Right lung (tissue), 10 donors: ENCODE measurements at places on chromosomes 6 and 20. TPM values are rescaled to one million over a fixed set of nuclear protein-coding genes. Genes with fewer than 3 reads are reported as not detected.

DNA sequence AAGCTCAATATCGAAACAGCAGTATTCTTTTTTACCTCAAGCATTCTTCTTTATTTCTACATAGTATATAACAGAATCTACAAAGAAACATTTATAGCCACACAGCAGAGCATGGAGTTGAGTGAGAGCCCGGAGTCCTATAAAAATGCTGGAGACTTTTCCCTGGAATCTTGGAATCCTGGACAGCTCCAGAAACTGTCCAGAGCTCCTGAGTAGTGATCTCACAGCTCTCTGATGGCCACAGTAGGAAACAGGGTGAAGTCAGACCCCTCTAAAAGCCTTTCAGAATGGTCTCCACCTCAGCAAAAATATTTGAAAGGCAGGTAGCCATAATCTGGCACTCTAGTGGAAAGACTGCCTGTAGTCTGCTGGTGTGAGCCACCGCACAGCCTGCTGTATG is 149.3 kb upstream of the STXBP5 start:
- DNase-seq: no peak

DNA sequence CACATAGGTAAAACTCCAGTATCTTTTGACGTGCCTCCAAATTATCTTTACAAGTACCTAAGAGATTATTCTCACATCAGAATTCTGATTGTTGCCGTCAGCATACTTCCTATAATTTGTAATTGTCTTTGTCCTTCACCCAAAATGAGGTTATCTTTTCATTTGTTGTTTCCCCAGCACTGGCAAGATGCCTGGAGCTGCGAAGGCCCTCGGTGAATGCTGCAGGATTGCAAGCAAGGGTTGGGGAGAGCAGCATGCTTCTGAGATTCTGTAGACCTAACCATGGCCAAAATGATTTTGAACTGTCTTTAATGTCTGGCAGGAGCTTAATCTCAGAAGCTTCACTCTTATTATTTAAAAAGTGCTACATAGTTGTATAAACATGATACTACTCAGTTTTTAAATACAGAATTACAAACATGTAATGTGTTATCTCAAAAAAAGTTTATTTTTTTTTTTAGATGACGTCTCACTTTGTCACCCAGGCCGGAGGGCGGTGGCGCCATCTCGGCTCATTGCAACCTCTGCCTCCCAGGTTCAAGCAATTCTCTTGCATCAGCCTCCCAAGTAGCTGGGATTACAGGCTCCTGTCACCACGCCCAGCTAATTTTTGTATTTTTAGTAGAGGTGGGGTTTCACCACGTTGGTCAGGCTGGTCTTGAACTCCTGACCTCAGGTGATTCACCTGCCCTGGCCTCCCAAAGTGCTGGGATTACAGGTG is 88.7 kb downstream of the ELOVL5 start:
- DNase-seq: no peak

DNA sequence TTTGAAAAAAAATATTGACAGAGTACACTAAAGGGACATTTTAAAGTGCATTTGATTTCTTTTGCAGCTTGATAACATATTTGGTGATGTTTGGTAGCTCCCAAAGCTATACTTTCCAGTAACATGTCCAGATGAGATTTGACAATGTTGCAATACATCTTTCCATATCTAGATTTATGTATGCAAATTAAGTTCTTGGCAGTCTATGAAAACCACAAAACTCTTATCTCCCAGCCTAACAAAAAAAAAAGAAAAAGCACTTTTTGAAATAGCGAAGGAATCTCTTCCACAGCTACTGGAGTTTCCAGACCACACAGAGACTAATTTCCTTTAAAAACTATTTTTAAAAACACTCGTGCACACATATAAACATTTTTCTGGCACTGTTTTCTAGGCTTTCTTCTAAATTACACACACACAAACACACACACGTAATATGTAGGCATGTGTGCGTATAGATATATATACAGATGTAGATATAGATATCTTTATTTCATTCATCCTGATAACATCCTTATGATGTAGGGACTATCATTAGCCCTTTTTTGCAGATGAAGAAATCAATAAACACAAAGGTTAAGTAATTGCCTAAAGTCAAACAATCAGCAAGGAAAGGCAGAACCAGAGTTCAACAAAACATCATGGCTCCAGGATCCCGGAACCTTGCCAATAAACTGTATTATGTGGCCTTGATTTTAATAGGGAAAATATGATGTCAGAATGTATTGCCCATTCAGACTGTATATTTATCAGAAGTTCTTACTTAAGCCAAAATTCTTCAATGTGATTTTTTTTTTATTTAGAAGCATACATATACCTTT is 93.3 kb downstream of the ADGRB3 start:
- peak; percentile 82 for DNase-seq

DNA sequence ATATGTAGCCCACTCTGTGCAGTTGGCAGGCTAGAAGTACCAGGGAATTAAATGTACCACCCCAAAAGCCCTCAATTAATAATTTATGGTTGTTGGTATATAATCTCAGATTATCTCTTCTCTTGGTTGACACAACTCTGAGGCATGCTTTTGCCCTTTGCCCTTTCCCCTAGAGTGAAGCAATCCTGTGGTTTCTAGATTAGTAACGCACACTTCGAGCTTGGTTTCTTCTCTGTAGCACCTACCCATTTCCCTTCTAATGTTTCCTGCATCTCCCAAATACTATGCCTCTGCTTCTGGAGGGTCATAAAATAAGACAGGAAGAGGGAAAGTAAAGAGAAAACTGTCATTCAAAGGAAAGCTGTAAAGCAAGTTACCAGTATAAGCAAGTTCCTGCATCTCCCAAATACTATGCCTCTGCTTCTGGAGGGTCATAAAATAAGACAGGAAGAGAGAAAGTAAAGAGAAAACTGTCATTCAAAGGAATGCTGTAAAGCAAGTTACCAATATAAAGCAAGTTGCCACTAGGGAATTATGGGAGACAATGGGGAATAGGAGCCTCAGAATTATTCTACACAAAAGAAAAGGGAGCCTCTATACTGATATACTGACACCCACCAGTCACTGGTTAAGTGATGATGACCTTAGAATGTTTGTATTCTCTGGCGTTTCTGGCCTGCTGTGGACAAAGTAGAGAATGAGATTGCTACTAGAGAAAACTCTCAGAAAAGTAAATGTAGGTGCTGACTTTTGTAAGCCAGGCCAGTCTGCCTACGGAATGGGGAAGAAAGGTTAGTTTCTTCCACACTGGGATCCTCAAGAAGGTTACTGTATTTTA is 862.6 kb upstream of the MAN1A1 start:
- DNase-seq: no peak

DNA sequence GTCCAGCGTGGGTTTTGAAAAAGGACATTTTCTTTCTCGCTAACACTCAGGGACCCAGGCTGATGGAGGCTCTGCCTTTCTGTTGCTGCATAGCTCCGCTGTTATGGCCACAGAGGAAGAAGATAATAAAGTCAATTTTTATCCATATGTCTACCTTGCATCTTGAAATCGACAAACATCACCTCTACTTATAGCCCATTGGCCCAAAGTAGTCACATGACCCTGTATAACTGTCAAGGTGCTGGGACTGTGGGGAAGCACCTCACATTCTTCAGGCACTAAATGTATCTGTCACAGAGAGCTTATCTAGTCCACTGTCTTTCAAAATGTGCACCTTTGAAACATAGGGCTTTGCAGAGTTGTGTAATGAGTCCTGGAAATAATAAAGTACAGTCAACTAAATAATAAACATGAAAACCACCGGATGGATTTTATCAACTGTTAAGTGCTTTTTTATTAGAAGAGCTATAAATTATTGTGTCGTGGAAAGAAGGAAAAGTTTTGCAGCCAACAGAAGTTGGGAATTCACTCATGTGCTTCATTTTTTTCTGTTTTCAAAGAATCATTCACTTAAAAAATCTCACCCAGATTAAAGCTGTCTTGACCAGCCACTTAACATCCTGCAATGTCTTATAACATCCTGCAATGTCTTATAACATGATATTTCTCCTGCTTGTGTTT is 47.7 kb upstream of the RCAN2 start:
- DNase-seq: peak; percentile 5

GRCh38 chr6:94988701-94989100 is 588.6 kb upstream of the MANEA start:
- DNase-seq: no peak

GRCh38 chr20:64159711-64160110 is 4.5 kb upstream of the MYT1 start:
- no peak for DNase-seq

SLC35D3 gene
- polyA plus RNA-seq: 1.1 TPM

GMNN gene
- 36.1 TPM for polyA plus RNA-seq

CTAGE9 gene
- polyA plus RNA-seq: not detected

CCN6 gene
- polyA plus RNA-seq: 0.55 TPM

EFCAB8 gene
- polyA plus RNA-seq: not detected

CNR1 gene
- polyA plus RNA-seq: 0.22 TPM

EDN1 gene
- 47.6 TPM for polyA plus RNA-seq

PSMB9 gene
- 13.6 TPM for polyA plus RNA-seq

DDO gene
- 0.88 TPM for polyA plus RNA-seq
